Left renal pelvis (tissue), 4 donors: ENCODE measurements at places on chromosomes 4 and X. TPM values are rescaled to one million over a fixed set of nuclear protein-coding genes. Genes with fewer than 3 reads are reported as not detected.

The ERAS gene
- polyA plus RNA-seq, result not detected

The SSX4 gene
- polyA plus RNA-seq, result not detected

The GSX2 gene
- polyA plus RNA-seq, result not detected

The GABRG1 gene
- 0.14 TPM for polyA plus RNA-seq

The MAGEB17 gene
- polyA plus RNA-seq, result not detected

The CXXC4 gene
- polyA plus RNA-seq, result 9.4 TPM

The FABP2 gene
- polyA plus RNA-seq, result 1.0 TPM

The GLRA3 gene
- polyA plus RNA-seq, result 0.18 TPM

The GUCY1A1 gene
- 65.4 TPM for polyA plus RNA-seq

The HAUS7 gene
- 25.5 TPM for polyA plus RNA-seq

The BGN gene
- 114 TPM for polyA plus RNA-seq

The MAGEE2 gene
- polyA plus RNA-seq, result 2.0 TPM

The KDR gene
- polyA plus RNA-seq, result 43.5 TPM

The SMARCAD1 gene
- polyA plus RNA-seq, result 58.9 TPM

The SYP gene
- 3.0 TPM for polyA plus RNA-seq

The VEGFC gene
- polyA plus RNA-seq, result 17.4 TPM

The PLAC8 gene
- polyA plus RNA-seq, result 1.9 TPM
